CD4-positive, alpha-beta T cell treated with Interleukin-17A for 1 hour (primary cell): ENCODE measurements at places on chromosomes 6 and 20.

- no peak for DNase-seq
Observed at GRCh38 chr6:1105833-1106400, 206.0 kb upstream of the FOXQ1 start.

DNA sequence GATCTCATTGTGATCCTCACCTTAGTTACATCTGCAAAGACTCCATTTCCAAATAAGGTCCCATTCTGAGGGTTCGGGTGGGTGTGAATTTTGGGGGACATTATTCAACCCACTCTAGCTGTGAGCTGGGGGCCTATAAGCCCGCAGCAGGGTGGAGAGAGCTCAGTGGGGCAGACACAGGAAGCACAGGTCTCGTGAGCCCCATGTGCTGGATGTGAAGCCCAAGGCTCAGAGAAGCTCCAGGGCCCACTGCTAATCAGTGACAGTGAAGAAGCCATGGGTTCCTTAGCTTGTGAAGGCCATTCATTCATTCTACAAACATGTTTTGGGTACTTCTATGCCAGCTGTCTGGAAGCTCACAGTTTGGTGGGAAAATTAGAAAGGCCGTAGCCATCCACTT lies 47.5 kb downstream of the CHMP4B start:
- DNase-seq: no peak

DNA sequence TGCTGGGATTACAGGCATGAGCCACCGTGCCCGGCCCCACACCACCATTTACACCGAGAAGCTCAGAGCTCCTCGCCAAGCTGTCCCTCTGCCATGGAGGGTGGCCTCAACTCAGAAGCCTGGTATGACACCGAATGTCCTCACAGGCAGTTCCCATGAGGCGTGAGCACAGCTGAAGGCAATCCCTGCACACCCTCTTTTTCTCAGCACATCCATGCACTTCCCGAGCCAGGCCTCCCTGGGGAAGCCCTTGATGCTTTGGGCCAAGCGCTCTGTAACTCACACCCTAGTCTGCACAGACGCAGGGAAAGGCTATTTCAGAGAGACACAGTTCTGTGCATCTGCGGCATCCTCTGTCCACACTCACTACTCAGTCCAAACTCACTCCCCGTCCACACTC lies 18.4 kb downstream of the THBS2 start:
- DNase-seq: no peak

- no peak for DNase-seq
Observed at GRCh38 chr20:43186312-43186711, 3.4 kb downstream of the PTPRT start.

DNA sequence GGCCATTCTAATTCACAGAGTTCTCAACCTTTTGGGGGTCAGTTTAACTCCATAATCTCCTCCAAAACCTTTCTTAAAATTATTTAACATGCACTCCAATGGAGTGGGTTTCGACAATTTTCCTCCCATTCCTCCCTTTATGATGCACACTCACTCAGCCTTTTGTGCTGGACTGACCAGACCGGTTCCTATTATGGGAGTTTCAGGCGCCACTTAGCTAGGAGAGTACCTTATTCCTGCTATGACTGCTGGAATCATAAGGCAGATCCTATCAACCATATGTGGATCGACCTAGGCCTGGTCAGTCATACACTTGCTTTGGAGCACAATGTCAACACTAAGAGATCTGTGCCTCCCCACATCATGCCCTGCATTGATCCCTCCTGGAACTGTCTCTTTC lies 63.9 kb upstream of the MOCS1 start:
- no peak for DNase-seq

- no peak for DNase-seq
Observed at GRCh38 chr6:123821112-123821511, 17.4 kb downstream of the NKAIN2 start.

DNA sequence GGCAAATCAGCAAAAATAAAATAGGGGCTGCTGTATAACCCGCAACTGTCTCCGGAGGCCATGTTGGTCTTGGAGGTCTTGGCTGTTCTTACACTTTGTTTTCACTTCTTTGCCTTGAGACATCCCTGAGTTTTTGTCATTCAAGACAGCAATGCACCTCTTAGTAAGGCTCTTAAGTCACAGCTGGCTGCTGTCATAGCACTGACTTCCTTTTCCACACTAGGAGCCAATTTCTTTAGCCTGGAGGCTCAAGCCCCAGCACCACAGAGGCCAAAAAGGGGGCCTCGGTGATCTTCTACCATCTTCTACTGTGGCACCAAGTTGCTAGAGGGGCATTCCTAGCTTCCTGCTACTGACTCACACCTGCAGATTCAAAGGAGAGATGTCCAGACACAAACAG lies 536.3 kb downstream of the CDH26 start:
- DNase-seq: no peak

DNA sequence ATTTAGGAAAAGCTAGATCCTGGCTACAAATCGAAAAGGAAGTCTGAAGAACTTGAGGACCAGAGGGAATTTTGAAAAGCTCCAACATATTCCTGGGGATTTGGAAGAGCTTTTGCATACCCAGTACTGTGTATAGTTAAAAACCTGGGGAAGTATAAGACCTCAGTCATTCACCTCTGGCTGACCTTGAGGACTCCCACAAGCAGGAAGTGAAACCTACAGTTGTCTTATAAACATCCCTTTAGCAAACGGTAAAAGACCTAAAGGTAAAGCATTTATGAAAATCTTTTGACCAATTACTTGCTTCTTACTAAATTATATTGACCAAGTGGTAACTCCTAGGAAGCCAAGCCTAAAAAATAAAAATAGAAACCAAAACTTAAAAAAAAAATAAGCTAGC lies 175.0 kb downstream of the HAO1 start:
- DNase-seq: no peak

GRCh38 chr20:36745234-36745926 lies 510 bp downstream of the NDRG3 start:
- no peak for DNase-seq

GRCh38 chr20:11467436-11467835 lies 450.3 kb upstream of the BTBD3 start:
- no peak for DNase-seq

- no peak for DNase-seq
Observed at GRCh38 chr20:47336129-47336754, 20.3 kb downstream of the ZMYND8 start.

- DNase-seq: peak; percentile 43
Observed at GRCh38 chr6:100664274-100665040, 199.7 kb upstream of the SIM1 start.

- no peak for DNase-seq
Observed at GRCh38 chr6:34115403-34115795, 30.5 kb downstream of the GRM4 start.

GRCh38 chr20:49100972-49101371 lies 54.9 kb downstream of the CSE1L start:
- DNase-seq: no peak

GRCh38 chr20:9276966-9277468 lies 208.1 kb downstream of the PLCB4 start:
- no peak for DNase-seq

- no peak for DNase-seq
Observed at GRCh38 chr20:24097506-24098245, 109.1 kb upstream of the GGTLC1 start.

DNA sequence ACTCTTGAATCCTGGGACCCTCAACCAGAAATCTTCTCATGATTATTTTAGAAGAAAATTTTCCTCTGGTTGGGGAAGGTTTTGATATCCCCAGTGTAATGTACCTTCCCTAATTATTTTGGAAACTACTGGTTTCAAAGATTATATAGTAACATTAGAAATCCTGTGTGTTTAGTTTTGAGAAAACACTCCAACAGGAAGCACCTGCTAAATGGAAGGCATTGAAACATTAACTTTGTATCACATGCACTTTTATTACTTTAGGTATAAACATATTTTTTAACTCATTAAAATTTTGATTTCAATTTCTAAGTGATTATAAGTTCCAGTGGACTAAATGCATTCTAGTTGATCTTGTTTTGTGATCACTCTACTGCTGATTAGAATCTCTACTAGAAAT lies 109.3 kb downstream of the SESN1 start:
- DNase-seq: no peak

DNA sequence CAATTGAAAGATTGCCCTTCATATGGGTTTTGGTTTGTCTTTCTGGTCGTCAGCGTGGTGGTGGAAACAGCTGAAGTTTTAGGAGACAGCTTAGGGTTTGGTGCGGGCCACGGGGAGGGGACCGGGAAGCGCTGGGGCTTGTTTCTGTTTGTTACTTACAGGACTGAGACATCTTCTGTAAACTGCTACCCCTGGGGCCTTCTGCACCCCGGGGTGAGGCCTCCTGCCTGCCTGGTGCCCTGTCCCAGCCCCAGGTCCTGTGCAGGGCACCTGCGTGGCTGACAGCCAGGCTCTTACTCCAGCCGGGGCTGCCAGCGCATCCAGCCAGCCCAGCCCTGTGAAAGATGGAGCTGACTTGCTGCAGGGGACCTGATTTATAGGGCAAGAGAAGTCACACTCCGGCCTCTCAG lies 22.8 kb downstream of the NPEPL1 start:
- no peak for DNase-seq

- peak; percentile 0 for DNase-seq
Observed at GRCh38 chr20:52494244-52494643, 302.7 kb upstream of the ZFP64 start.

DNA sequence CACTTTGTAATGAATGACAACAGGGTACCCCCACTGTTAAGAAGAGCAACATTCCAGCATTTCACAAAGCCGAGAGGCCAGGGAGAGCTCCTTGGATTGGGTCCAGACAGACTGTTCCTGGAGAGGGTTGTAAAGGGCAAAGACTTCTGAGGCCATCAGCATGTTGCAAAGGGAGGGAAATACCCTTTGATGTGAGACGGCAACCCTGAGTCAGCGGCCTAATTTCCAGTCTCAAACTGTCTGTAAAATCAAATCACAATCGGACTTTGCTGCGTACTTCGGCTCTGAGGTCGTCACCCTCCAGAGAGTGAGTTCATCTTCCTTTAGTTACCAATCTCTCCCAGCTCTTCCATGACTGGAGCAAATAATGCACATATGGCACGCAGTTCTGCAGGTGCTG lies 101.0 kb upstream of the DTNBP1 start:
- DNase-seq: no peak

DNA sequence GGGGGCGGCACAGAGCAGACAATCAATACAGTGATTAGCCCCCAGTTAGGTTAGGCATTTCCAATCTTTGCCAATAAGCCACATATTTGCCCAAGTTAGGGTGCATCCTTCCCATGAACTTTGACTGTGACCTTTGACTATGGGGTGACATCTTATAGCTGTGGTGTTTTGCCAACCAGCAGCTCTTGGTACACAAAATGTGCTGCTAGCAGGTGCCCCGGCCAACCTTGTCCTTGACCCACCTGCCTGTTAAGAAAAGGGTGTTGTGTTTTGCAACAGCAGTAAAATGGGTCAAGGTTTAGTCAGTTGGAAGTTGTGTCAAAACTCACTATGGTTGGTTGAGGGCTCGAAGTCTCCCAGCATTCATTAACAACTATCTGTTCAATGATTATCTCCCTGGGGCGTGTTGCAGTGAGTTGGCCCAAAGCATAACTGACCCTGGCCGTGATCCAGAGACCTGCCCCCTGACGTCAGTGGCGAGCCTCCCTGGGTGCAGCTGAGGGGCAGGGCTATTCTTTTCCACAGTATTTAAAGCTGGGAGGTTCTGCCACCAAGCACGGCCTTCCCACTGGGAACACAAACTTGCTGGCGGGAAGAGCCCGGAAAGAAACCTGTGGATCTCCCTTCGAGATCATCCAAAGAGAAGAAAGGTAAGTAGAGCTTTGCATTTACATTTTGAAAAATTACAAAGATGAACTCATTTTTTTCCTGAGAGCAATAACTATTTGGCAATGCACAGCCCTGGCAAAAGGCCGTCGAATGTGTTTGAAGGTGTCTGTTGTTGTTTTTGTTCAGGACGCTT lies at the start of gene PCK1:
Gene PCK1 (plus strand): TSS at position 557 of the 802 bp plus-strand sequence. CDS start 302 bp downstream, outside the sequence.
- DNase-seq: no peak

GRCh38 chr6:136541395-136541794 lies 8.8 kb downstream of the MAP7 start:
- no peak for DNase-seq

DNA sequence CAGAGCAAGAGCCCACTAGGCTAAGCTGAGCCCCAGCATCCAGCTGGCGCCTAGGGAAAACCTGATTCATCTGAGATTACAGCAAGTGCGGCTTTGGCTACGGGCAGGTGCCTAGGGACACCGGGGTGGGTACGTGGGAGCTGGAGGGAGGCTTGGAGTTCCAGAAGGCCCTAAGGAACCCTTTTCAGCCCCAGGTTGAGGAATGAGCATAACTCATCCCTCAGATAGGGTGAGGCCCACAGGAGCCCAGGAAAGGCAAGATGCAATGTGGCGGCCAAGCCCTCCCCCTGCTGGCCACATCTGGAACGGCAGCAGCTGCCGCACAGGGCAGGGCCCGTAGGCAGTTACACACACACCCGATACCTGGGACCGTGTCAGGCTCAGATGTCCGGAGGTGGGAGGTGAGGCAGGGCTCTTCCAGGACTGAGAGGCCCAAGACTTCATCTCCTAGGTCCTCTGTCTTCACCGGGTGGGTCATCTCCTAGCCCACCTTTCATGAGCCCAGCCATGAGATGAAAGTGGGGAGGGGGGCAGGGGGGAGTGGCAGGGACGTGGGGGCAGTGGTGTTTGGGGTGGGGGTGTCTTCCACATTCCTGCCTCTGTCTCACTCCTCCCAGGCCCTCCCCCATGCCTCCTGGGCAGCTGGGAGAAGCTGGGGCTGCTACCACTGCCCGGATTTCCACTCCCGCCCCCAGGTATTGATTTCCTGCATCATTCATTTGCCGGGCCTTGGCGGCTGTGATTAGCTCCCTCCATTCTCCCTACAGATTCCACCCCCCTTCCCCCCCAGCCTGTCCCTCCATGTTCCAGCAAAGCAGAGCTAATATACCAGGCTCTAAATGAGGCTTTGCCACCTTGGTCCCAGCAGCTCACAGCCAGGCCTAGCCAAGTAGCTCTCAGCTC lies 5.5 kb downstream of the MDGA1 start:
- DNase-seq: peak; percentile 82

- DNase-seq: no peak
Observed at GRCh38 chr6:51655517-51655916, 431.9 kb downstream of the PKHD1 start.

DNA sequence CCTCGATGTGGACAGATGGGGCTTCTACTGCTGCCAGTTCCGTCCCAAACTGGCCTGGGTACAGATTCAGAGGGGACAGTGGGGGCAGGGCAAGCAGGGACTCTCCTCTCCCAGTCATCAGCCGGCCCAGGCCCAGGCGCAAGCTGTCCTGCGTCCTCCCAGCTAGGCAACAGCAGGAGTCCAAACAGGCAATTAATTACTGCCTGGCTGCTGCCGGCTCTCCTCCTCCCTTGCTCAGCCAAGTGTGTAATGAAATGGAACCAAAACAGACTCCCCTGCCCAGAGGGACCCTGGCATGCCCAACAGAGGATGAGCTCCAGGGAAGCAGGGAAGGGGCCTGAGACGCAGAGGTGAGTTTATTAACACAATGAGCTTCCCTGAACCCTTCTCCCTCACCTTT lies 17.8 kb upstream of the SLC32A1 start:
- DNase-seq: no peak

DNA sequence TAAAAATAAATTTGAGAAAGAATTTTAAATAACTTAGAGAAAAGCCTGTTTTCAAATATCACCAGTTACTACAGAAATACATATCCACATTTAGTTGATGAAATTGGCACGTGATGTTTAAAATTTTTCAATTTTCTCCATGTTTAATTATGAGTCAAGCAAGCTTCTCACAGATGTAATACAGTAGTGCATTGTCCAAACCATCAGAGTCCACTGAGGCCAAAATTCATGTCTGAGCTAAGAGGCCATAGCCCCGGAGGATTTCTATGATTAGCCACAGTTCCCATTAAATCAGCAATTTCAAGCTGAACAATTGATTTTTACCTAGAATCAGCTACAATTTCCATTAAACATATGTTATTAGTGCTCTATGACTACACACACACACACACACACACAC lies 387.0 kb downstream of the LAMA2 start:
- DNase-seq: no peak
